ENCODE measurements at places on chromosomes 1 and 21. TPM values are rescaled to one million over a fixed set of nuclear protein-coding genes. Genes with fewer than 3 reads are reported as not detected.

DNA sequence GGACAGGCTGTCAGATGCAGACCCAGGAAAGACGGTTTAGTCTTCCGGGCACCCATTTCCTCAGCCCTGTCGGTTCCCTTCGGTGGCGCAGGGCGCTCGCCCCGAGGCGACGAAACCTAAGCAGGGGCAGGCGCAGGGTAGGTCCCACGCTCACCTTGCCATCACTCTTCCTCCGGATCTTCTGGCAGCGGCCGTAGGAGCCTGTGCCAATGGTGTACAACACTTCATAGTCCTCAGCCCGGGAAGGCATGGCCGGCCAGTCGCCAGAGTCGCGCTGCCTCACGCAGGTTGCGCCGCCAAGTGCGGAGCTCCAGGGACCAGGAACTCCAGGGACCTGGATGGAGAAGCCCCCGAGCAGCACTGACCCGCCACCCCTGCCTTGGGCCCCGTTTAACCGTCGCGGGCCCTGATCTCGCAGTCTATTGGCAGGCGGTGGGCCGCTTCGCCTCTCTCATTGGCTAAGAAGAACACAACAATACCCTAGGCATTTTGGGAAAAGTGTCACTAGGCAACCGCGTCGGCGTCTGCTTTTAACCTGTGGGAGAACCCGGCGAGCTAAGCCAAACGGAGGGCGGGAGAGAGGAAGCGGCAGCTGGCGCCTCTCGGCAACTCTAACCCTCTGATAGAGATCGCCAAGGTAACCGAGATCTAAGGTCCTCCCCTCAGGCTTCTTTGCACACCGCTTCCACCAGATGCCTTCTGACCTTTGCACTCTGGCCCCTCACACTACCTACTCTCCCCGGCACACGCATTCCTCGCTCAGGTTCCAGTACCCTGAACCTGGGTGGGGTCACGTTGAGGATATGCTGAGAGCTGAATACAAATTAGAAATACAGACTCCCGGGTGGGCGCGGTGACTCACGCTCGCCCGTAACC, at the start of gene NEK2:
NEK2 (minus strand) TSS at position 392 of the 876 bp plus-strand sequence; CDS start at position 250, 142 bp downstream.
- peak; percentile 88 for DNase-seq

GRCh38 chr1:33517596-33518250, 45.3 kb downstream of the ZSCAN20 start:
- DNase-seq: peak; percentile 41

- DNase-seq: no peak
Measured at GRCh38 chr1:94883691-94884090, 43.2 kb downstream of the CNN3 start.

GRCh38 chr1:76444773-76445172, 370.2 kb downstream of the ST6GALNAC3 start:
- DNase-seq: no peak

BMP8B gene
- total RNA-seq: 0.59 TPM

- DNase-seq: no peak
Measured at GRCh38 chr1:175690915-175691314, 52.5 kb downstream of the TNR start.

GRCh38 chr1:156118177-156118868, 3.8 kb downstream of the LMNA start:
- no peak for DNase-seq

- DNase-seq: no peak
Measured at GRCh38 chr21:37119421-37120218, 46.6 kb downstream of the TTC3 start.

PLA2G2A gene
- total RNA-seq: 307 TPM
